ENCODE measurements at places on chromosomes 2 and 18.

- DNase-seq, result no peak
Observed at GRCh38 chr18:42082415-42083234, 127.6 kb downstream of the PIK3C3 start.

DNA sequence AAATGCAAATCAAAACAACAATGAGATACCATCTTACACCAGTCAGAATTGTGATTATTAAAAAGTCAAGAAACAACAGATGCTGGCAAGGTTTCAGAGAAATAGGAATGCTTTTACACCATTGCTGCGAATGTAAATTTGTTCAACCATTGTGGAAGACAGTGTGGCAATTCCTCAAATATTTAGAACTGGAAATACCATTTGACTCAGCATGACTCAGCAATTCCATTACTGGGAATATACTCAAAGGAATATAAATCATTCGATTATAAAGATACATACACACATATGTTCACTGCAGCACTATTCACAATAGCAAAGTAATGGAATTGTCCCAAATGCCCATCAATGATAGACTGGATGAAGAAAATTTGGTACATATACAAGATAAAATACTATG, 516.7 kb downstream of the ERBB4 start:
- no peak for DNase-seq

- no peak for DNase-seq
Observed at GRCh38 chr18:6199777-6200176, 214.9 kb downstream of the L3MBTL4 start.

GRCh38 chr2:23091900-23092299, 293.1 kb upstream of the KLHL29 start:
- DNase-seq, result no peak

DNA sequence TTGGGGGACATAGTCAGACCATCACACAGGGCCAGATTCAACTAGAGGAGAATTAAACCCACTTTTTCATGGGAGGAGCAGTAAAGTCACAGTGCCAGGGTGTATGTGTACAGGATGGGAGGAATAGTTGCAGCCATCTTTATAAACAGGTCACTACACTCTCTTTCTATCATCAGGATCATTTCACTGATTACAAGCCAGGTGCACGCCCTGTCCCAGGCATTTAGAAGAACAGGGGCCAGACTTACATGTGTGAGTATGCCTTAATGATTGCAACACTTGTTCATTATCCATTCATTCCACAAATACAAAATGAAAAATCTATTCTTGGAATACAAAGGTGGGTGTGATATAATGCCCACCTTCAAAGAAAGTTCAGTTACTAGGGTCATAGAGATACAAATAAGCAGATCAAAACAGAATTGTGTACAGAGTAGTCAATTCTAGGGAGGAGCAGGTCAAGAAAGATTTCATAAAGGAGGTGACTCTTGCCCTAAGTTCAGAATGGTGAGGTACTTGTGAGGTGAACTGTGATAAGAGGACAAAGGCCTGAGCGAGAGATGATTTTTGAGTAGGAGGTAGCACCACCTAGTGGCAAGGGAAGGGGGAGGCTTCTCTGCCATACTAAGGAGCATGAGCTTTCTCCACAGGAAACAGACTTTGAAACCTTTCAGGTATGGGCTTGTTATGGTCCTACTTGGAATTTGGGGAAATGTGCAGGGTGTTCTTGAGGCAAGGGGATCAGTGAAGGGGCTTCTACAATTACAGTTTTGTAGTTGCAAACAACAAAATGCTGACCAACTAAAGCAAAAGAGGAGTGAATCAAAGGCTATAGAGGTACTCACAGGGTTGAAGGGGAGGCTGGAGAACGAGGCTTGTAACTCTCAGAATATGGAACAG, 156.3 kb downstream of the SUCLG1 start:
- no peak for DNase-seq

DNA sequence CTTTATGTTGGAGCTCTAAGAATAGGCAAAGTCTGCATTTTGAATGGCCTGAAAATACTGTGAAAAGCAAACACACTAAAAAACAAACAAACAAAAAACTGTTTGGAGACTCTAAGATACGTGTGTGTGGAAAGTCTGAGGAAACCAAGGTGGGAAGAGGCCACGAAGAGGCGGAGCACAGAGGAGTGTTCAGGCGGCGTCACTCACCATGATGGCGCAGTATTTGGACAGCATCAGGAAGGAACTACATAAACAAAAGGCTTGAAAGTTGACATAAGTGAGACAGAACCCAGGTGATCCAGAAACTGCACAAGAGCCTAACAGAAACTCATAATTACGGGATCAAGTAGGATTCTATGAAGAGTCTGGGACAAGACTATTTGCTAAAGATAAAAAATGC, 50.8 kb upstream of the SOS1 start:
- no peak for DNase-seq

- no peak for DNase-seq
Observed at GRCh38 chr2:19214682-19215391, 143.6 kb downstream of the OSR1 start.

GRCh38 chr18:26003817-26004216, 86.6 kb downstream of the SS18 start:
- no peak for DNase-seq

GRCh38 chr2:127094509-127095366, 12.2 kb downstream of the BIN1 start:
- DNase-seq, result no peak

DNA sequence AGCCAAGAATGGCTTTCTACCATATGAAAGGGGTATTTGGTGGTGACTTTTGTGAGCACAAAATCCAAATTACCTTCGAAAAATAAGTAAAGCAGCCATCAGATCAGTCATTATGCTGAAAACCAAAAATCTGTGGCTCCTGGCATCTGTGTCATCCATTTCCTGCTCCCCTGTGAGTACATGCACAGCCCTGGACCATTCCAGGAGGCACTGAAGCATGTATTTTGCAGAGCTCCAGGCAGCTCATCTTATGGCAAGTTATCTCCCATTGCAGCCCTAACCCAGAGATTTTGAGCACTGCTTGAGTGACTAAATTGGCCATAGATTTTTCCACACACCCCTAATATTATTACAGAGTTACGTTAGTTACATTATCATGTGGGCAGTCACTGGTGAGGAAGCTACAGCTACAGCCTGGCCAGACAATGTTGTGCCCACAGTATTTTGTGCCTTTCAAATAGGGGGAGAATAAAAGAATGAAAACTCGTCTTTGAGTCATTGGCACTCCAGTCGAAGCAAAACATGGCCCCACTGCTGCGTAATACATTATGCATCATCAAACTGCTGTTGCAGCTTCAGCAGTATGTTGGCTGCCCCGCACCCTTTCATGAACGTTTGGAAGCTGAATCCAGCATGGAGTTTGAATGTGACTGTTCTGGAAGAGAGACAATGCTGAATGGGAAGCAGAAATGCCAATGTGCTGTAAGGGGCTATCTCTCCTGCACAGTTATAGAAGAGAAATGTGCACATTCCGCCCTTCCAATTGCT, 702.2 kb downstream of the RNF144A start:
- no peak for DNase-seq

GRCh38 chr2:109410039-109410815, 203.5 kb downstream of the SEPTIN10 start:
- DNase-seq, result no peak

DNA sequence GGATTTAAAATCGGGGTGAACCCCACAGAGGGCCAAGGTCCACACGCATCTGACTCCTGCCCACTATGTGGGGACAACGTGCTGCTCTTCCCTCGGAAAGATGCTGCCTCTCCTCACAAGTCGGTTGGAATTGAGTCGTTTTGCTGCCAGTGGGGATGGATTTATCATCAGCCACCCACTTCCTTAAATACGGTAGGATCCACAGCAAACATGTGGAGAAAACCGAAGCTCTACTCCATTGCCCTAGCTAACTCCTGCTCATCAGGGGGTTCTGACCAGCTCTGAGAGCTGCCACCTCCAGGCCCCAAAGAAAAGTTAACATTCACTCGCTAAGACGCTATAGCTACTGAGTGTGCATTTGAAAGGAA, 80.9 kb downstream of the CHRNA1 start:
- DNase-seq, result no peak

DNA sequence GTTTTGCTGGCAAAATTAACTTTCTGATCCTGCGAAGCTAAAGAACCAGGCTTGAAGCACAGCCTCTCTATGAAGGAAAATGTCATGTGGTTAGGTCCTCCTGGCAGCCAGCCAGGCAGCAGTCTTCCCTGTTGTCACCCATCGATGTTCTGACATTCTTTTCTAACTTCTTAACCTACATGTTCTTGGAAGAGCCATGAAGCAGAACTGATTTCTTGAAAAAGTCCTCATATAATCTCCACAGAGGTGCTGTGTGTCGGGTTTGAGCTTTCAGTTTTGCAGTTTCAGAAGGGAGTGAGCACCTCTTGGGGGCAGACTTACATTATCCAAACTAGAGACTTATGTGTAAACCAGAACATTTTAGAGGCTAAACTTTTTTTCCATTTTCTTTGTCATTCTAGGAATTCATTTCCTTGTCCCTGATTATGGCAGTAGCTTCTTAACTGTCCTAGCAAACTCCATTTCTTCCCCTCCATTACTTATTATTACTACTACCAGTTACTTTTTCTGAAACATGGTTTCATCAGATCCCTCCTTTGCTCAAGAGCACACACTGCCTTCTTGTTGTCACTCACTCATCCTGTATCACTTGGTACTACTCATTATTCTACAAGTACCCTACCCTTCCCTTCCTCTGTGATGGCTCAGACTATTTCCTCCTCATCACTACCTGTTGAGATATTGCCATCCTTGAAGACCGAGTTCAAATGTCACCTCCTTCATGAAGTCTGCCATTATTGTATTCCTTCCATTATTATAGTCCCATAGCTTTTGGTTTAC, 31.1 kb downstream of the DOK1 start:
- DNase-seq, result no peak

- no peak for DNase-seq
Observed at GRCh38 chr2:61855318-61855613, 1.4 kb upstream of the FAM161A start.

DNA sequence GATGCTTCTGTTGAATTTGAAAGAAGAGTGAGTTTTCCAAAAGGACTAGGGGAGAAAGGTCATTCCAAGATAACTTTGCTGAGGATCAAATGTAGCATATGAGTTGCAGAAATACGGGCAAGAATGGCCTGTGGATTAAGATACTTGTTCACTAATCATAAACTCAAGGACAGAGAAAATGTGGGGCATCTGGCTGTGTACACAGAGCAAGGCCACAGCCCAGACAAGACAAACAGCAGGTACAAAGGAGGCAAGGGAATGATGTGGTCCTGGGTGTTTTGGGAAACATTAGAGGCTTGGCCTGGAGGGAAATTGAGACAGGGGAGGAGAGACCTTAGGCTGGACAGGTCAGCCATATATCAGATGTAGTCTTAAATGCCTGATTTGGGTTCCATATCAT, 254.8 kb downstream of the TTC32 start:
- no peak for DNase-seq

GRCh38 chr2:197606180-197606579, 69.2 kb downstream of the RFTN2 start:
- DNase-seq, result no peak

DNA sequence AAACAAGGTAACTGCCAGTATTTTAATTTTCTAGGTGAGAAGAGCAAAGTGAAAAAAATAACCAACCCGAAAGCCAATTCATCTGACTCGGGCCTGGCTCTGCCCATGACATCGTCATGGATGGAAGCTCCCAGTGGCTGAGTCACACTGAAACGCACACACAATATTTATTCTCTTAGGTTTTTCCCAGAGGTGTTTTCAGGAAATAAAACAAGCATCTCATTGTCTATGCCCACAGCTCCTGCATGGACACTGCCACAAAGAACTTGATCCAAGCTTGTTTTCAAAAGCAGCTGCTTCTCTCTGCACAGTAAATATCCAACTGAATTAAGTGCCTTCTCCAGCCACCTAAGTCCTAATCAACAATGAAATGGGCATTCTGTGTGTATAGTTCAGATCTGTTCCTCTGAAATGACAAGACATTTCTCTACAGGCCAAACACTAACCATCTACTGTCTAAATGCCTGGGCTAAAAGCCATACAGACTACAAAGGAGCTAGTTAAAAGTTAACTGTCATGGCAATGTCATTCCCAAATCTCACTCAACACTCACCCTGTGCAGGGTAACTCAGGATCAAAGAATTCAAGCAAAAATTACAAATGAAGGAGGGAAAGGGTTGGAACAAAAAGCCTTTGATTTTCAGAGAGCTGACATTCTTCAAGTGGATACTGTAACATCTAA, 62.9 kb downstream of the RPL31 start:
- no peak for DNase-seq

DNA sequence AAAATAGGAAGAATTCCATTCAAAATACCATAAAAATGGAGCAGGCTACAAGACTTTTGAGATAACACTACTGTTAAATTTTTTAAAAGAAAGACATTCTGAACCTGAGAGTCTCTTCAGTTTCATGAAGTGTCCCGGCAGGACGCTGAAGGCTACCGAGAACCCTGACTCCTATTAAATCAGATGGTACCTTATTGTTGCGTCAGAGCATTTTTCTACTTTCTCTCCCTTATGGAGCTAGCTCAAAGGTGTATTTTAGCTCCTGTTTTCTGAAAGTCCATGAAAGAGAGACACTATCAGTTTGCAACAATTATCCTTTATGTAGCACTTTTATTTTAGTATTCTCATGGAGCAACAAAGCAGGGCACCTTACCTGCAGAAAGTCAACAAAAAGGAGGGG, 626.7 kb downstream of the IRS1 start:
- DNase-seq, result no peak

- DNase-seq, result no peak
Observed at GRCh38 chr2:9037166-9037565, 33.7 kb upstream of the MBOAT2 start.

DNA sequence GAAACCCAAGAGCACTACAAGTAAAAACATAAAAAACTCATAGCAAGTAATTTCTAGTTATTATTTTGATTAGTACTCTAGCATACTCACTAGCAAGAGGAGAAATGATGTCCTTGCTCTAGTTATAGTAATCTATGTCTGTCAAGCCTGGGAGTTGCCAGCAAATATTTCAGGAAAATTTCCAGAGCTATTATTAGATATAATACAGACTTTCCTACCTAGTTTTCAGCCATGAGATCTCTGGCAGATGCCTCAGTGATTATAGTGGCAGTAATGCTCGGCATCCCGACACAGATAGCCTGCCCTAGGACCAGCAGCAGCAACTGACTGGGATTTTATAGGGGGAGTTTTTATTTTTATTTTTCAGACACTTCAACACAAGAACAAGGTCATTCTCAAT, 224.4 kb downstream of the ZNF385B start:
- DNase-seq, result no peak

DNA sequence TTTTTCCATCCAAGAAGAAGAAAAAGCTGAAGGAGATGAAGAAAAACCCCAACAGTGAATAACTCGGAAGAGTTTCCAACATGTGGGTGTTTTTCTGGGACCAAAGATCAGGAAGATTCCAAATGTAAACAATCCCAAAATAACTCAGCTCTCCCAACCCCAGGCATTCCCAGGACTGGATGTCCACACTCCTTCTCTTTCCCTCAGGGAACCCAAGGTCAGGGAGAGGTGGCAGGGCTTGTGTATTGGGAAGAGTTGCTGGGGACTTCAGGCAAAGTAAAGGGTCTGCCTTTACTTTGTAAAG, 268.0 kb downstream of the DYSF start:
- no peak for DNase-seq

All from stimulated activated CD8-positive, alpha-beta memory T cell treated with anti-CD3 and anti-CD28 coated beads, Interleukin-15, amount 100 ng/mL, for 48 hours (primary cell).